ENCODE measurements at places on chromosomes 7 and 10.

- DNase-seq: peak; percentile 57
Observed at GRCh38 chr7:6271060-6271658, 1.3 kb downstream of the CYTH3 start.

DNA sequence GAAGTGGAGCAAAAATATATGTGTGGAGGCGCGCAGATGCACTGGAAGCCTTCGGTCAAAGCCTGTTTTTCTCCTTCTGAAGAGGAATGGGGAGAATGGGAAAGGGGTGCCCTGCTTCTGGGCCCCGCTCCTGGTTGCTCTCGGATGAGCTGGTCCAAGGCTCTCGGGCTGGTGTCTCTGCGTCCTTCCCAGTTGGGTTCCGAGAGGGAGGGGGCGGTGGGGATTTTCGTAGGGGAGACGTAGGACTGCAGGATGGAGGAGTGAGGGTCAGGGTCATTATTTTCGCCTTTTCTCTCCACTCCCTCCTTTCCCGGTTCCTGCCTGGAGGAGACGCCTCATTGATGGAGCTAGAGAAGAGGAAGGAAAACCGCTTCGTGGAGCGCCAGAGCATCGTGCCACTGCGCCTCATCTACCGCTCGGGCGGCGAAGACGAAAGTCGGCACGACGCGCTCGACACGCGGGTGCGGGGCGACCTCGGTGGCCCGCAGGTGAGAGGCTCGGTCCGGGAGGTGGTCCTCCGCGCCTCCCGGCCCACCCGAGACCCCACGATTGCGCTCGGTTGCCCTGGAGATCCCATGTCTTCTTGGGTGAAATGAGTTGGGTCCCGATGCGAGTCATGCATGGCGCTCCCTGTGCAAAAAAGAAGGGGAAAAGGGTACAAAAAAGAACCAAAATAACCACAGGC lies 790 bp downstream of the ADAM22 start:
- peak; percentile 61 for DNase-seq

GRCh38 chr7:1662101-1662500 lies 8.0 kb upstream of the ELFN1 start:
- DNase-seq: no peak

GRCh38 chr10:3194871-3195270 lies 22.3 kb upstream of the PITRM1 start:
- no peak for DNase-seq

DNA sequence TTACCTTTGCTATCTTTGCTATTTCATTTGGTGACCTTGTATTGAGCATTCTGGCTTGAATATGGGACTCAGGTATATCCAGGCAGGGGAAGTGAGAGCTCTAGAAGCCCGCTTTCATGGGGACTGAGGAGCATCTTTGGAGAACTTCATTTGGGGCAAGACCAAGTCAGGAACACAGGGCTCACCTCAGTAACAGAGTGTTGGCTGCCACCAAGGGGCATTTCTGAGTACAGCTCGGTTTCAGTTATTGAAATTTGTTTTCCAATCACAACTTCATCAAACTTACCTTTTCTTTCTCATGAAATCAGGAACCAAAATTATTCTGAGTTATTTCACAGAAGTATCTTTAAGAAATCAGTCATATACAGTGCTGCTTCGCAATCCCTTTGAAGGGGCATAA lies 337.2 kb downstream of the C7orf25 start:
- no peak for DNase-seq

GRCh38 chr10:70673043-70673928 lies 980 bp downstream of the ADAMTS14 start:
- DNase-seq: no peak

DNA sequence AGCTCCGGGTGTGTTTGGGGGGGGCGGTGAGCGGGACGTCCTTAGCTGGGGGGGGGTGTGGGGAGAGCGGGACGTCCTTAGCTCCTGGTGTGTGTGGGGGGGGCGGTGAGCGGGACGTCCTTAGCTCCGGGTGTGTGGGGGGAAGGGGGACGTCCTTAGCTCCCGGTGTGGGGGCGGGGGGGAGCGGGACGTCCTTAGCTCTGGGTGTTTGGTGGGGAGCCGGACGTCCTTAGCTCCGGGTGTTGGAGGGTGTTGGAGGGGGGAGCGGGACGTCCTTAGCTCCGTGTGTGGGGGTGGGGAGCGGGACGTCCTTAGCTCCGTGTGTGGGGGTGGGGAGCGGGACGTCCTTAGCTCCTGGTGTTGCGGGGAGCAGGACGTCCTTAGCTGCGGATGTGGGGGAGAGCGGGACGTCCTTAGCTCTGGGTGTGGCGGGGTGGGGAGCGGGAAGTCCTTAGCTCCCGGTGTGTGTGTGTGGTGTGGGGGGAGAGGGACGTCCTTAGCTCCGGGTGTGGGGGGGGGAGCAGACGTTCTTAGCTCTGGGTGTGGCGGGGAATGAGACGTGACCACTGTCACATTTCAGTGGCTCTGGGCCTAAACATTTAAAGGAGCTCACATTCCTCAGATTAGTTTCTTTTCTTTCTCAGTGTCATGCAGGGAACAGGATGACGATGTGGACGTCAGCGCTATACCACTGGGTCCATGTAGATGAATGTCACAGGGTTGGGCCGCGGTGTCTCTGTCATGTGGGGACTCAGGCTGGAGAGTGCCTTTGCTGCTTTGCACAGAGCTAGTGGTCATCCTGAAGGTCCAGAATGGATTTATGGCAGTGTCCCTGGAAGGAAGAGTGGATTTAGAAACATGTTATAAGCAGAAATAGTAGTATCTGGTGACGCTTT lies 7.5 kb downstream of the DYNC2I1 start:
- DNase-seq: no peak

GRCh38 chr10:17785276-17785930 lies 23.7 kb upstream of the MRC1 start:
- no peak for DNase-seq

GRCh38 chr7:84950836-84951235 lies 236.0 kb downstream of the SEMA3D start:
- no peak for DNase-seq

DNA sequence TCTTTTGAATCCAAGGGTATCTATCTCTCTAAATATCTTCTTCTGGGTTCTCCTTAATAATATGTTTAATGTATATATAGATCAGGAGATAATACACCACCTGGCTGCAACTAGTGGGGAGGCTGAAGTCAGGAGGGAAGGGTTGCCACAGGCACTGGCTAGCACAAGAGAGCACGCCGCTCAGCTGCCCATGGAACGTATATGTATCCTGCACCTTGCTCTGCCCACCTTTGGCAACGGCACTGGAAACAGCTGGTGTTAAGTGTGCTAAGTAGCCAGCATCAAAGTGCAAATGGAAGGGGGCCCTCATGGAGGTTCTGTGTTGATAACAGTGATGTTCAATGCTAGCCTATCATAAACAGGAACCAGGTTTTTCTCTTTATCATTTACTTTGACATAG lies 49.8 kb upstream of the FAM133B start:
- DNase-seq: no peak

DNA sequence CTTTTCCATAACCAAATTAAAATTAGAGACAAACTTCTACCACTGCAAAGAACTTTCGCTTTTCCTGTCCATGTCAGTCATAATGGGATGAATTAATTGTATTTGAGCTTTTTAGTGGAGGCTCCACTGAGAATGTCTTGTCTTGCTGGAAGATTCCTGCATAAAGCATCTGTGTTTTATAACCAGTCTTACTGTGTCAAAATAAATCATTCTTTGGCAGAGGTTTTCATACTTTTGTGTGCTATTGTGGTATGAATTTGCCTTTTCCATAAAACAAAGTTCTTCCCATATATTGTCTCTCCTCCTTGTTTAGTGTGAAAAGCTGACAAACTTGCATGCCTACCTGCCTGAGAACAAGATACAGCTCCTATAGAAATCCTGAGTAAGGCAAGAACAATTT lies 124.8 kb upstream of the CCDC6 start:
- DNase-seq: no peak

- DNase-seq: no peak
Observed at GRCh38 chr7:150734254-150734653, 3.0 kb upstream of the GIMAP5 start.

DNA sequence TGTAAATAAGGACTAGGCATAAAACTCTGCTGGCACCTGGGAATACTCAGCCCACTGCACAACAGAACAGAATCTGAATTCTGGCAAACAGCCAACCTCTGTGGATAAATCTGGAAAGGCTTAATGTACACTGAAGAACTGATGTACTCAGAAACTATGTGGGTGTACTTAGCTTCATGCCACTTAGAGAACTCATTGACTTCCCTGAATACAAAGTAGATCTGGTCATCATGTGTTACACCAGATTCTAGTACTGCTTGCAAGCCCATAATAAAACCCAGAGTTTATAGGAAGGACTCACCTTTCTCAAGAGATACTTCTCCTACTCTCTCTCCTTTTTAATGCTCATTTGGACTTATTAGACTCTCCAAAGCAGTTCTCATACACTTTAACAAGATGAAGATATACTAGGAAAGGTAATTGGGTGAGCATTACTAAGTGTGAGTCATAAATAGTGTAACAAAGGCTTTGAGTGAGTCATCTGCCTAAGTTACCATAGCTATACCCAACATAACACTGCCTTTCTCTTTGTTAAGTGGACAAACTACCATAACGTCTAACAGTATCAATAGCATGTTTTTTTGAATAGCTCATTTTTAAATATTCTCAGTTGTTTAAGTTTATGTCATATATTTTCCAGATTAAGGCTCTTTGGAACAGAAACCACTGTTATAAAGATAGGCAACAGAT lies 309.1 kb downstream of the MDFIC start:
- no peak for DNase-seq

DNA sequence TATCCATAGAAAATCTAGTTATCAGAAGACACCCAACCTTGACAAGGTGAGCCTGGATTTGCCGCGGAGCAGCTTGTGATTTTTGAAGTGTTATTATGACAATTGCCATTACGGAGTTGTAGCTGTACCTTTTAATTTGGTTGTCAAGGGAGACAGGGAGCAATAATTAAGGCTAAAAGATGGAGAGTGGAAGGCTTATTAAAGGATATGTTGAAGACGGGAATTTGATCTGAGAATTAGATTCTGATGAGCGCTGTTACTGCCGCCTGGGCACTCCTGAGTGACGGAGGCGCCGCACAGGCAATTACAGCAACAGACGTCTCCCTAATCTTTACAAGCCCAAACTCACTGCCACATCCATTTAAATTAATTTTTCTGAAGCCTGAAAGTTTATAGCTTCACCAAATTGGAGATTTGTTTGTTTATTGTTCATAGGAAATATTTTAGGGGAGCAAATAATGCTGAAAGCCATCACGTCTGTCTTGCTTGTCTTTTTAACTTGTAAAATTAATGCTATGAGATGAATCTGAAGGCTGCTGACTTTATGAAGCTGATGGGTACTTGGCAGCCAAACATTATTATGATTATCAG lies 475.0 kb upstream of the ADARB2 start:
- no peak for DNase-seq

DNA sequence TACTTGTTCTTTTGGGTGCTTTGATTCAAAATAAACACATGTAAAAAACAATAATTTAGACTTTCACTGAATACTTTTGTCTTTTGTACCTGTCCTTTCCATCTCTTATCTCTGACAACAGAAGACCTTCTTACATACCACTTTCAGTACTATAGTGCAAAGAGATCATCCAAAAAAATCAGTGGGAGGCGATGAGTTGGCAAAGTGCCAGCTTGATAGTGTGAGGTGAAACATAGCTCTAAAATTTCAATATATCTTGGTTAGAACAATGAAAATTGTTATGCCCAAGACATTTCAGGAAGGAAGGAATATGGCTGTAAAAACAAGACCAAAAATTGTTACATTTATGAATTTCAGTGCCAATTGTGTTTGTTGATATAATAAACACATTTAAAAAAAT lies 390.2 kb upstream of the COBL start:
- DNase-seq: no peak

DNA sequence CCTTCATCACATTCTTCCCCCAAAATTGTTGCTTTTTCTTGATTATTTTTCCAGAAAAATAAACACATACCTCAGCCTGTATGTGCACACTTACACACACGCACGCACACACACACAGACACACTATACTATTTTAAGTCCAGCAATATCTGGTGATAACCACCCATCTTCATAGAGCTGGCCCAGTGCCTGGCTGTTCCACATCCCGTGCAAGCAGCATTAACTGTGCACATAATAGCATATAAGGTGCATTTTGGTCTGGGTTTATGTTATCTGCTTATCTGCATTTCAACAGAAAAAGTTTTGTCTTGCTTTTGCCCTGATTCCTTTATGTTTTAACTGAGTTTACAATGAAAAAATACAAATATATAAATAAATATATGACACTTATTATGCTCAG lies 143.1 kb upstream of the KLF6 start:
- DNase-seq: no peak

DNA sequence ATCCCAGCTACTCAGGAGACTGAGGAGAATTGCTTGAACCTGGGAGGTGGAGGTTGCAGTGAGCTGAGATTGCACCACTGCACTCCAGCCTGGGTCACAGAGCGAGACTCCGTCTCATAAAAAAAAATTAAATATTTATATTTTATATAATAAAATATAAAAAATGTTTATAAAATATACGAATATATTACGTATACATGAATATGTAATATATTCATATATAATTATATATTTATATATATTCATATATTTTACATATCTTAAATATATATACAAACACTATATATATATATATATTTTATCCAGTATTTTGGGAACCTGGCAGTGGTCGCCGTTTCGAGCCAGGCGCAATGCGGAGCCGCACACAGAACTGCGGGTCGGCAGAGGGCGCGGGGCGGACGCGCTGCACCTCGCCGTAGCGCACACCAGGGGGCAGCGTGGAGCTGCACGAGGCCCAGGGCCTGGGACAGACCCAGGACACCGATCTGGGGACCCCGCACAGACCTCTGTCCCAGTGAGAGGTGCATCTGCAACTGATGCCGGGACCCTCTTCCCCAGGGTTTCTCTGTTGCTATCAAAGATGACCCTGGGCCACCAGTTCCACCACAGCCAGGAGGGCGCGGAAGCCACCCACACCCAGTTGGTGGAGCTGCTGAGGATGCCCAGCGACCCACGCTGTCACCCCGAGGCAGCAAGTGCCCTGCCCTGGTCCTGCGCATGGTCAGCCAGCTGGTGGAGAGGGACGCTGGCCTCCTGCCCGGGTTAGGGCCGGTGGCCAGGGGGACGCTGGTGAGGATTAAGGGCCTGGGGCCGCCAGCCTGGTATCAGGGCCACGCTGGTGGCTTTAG lies 22.7 kb downstream of the AP5Z1 start:
- no peak for DNase-seq

- no peak for DNase-seq
Observed at GRCh38 chr10:72502581-72502980, 123.3 kb downstream of the MICU1 start.

GRCh38 chr10:52757773-52758172 lies 14.8 kb downstream of the MBL2 start:
- DNase-seq: no peak

- no peak for DNase-seq
Observed at GRCh38 chr7:99129536-99129935, 14.4 kb downstream of the SMURF1 start.

- DNase-seq: no peak
Observed at GRCh38 chr7:4225361-4225771, 456.7 kb upstream of the FOXK1 start.

- peak; percentile 53 for DNase-seq
Observed at GRCh38 chr7:88344956-88345832, 38.5 kb upstream of the STEAP4 start.

DNA sequence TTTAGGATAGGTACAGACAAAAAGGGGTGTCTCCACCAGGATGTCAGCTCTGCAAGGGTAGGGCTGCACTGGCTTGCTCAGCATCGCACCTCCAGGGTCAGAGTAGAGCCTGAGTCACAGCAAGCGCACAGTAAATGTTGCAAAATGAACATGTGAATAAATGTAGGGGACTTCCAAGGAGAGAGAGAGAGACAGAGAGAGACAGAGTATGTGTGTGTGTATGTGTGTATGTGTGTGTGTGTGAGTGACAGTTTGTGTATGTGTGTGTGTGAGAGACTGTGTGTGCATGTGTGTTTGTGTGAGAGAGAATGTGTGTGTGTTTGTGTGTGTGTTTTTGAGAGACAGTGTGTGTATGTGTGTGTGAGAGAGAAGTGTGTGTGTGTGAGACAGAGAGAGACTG lies 163.3 kb downstream of the RPS24 start:
- no peak for DNase-seq

All from hippocampal formation (tissue), 2 donors.